ENCODE measurements at places on chromosomes 12 and 14.

- DNase-seq, result peak; percentile 11
These were observed 69.8 kb upstream of the IFNG-AS1 start for GRCh38 chr12:67919406-67919805.

DNA sequence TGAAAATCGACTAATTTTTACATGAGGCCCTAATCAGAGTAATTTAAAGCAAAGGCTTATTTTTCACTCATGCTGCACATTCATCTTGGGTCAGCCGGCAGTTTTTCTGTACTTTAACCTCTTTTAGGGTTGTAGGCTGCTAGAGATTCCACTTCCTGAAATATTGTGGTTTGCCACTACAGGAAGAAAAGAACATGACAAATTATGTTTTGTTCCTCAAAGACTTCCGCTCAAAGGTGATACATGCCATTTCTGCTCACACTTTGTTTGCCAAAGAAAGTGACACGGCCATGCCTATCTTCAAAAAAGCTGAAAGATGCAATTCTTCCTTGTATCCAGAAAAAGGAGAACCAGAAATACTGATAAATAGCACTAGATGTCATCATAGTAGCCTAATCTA is 183.4 kb upstream of the PPFIA2 start:
- DNase-seq, result no peak

DNA sequence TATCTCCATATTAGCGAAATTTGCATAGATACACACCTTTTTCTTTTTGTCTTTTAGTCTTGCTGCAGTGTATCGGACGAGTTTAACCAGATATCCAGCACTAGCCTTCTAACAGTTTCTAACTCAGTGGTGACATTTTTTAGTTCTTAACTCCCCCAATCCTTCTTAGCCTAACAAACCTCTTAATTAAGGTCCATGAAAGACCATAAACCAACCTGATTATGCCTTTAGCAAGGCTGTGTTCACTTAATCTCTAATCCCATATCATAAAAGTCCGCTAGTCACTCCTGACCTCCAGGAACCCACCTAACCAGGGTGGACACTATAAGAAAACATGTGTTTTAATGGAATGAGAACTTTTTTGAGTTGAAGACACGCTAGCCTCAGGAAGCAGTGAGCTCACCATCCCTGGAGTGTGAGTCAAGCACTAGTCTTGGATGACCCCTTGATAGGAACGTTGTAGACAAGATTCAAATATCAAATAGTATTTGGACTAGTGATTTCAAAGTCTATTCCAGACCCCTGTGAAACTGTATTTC is 9.5 kb downstream of the CDKN1B start:
- peak; percentile 52 for DNase-seq

GRCh38 chr12:96766232-96766631 is 140.8 kb upstream of the NEDD1 start:
- no peak for DNase-seq

DNA sequence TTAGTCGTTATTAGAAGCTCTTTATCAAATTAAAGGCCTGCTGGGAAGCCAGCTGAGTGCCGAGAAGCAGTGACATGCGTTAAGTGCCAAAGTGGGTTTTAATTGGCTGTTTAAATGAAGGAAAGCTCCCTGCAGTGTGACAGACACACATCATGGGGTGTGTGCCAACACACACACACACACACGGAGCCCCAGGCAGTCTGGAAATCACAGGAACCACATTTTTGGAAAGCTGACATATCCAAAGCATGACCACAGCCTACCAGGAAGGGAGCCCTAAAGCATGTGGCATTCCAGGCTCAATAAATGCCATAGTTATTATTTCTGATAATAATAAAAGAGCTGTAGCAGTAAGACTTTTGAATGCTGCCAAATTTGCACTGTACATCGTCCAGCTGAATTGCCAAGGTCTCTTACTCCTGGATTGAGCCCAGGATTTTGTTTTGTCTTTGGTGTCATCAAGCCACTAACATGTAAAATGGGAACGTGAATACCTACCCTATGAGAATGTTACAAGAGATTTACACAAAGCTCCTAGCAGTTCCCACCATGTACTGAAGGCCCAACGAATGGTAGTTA is 135.1 kb downstream of the TMEM30B start:
- DNase-seq, result no peak

GRCh38 chr14:23750357-23750756 is 114.2 kb downstream of the DHRS2 start:
- no peak for DNase-seq

GRCh38 chr14:105329411-105330150 is 15.0 kb downstream of the PACS2 start:
- DNase-seq, result no peak

GRCh38 chr12:124767066-124767821 is 96.4 kb downstream of the SCARB1 start:
- DNase-seq, result peak; percentile 80

GRCh38 chr12:56087220-56087619 is 7.3 kb downstream of the ERBB3 start:
- no peak for DNase-seq

DNA sequence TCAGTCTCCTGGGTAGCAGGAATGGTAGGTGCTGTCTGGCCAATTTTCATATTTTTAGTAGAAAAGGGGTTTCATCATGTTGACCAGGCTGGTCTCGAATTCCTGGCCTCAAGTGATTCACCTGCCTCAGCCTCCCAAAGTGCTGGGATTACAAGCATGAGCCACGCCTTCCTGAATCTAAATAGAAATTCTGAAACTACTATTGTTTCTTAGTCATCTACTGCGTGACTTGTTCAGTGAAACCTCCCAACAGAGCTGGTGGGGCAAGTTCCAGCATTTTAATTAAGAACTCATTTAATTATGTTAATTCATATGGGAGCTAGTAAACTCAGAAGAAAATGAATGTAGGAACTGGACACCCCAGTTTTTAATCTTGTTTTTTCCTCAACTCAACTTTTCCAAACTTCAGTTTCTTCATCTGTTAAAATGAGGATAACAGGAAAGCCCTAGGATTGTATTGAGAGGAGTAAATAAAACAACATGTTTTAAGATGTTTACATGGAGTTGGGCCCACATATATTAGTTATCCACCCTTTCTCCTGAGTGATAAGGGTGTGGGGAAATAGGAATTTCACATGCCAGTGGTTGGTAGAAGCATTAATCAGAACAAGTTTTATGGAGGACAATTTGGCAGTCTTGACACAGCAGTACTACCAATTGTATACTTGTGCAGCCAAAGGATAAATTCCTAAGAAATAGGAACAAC is 335.8 kb upstream of the E2F7 start:
- DNase-seq, result no peak

- DNase-seq, result peak; percentile 81
These were observed 41.3 kb upstream of the EIF5 start for GRCh38 chr14:103292426-103293374.

- DNase-seq, result no peak
These were observed 55.3 kb downstream of the DERA start for GRCh38 chr12:15966426-15966825.

DNA sequence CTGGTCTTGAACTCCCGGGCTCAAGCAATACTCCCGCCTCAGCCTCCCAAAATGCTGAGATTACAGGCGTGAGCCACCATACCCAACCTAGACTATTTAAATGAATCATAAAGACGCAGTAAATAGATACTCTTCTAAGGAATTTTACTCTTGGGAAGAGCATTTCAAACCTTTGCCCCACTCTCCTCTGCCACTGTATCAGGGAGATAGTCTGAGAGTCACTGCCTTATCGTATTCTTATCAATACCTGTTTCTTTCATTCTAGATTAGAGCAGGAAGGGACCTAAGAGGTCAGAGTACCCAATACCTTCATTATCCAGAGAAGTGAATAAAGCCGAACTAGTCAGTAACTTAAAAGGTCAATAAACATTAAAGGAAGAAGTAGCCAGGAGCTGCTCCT is 15.8 kb downstream of the GXYLT1 start:
- no peak for DNase-seq

GRCh38 chr12:6605421-6606330 is 1.5 kb downstream of the CHD4 start:
- DNase-seq, result peak; percentile 49

- no peak for DNase-seq
These were observed 18.5 kb downstream of the PACS2 start for GRCh38 chr14:105333020-105333490.

- DNase-seq, result no peak
These were observed 8.8 kb upstream of the IFI27 start for GRCh38 chr14:94101748-94102147.

- no peak for DNase-seq
These were observed 12.9 kb downstream of the TTC9 start for GRCh38 chr14:70654632-70655031.

DNA sequence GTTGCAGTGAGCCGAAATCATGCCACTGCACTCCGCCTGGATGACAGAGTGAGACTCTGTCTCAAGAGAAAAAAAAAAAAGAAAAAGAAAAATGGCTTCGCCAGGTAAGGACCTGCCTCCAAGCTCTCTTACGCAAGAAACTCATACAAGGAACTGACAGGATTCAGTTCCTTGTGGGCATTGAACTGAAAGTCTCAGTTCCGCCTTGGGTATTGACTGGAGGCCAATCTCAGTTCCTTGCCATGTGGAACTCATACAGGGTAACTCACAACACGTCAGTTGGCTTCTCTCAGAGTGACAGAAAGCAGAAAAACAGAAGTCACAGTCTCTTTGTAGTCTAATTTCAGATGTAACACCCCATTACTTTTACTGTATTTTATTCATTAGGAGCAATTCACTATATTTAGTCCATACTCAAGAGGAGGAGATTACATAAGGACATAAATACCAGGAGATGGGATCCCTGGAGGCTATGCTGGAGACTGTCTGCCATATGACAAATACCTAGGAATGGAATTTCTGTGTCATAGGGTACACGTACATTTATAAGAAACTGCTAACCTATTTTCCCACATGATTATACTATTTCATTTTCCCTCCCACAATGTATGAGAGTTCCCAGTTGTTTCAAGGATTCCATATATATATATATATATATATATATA is 11.4 kb upstream of the NOPCHAP1 start:
- peak; percentile 36 for DNase-seq

DNA sequence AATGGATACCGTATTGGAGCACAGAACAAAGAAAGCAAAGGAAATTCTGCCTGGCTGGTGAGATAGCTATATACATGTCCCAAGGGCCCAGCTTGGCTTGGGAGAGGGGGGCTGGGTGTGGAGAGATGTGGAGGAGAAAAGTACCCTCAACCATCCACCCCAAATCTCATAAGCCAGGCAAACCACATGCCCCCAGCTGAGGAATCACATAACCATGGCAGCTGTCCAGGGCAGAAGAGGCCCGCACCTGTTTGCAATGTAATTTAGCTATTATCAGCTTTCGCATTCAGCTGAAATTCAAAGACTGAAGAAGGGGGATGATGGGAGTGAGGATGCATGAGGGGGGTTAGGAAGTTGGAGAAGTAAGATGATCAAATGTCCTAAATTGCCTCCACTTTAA is 196.1 kb downstream of the TBX5 start:
- no peak for DNase-seq

All from HTR-8/SVneo (cell line).